ENCODE measurements at places on chromosomes 11 and 22.

- DNase-seq, result peak; percentile 76
Observed at GRCh38 chr11:30346068-30346688, 23.3 kb downstream of the ARL14EP start.

DNA sequence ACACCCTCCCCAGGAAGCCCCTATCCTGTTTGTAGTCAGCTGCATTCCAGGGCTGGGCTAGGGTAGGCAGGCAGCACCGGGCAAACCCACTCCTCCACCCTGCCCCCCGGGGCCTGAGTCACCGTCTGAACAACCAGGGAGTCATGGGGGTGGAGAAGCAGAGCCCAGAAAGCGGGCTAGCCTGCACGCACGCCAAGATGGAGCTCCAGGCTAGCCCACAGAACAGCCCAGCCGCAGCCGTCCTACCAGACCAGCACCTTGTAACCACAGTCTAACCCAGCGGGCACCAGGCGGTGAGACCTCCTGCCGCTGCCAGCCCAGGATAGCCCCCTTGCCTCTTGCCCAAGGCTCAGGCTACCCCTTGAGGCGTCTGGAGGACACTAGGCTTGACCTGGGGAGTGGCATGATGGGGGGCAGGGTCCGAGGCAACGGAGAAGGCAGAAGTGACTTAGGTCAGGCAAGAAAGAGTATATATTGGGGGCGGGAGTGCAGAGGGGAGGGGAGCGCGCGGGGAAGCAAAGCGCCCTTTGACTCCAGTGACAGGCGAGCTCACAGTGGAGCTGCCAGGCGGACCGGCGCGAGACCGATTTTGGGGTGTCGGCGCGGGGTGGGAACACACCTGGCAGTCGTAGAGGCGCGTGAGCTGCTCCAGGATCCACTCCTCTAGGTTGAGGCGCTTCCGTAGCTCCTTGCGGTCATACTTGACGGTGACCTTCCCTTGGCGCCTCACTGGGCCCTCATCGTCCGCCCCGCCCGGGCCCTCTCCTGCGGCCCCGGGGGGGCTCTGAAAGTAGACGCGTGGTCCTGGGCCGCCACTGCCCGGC lies 734 bp downstream of the PPP1R14B start:
- no peak for DNase-seq

DNA sequence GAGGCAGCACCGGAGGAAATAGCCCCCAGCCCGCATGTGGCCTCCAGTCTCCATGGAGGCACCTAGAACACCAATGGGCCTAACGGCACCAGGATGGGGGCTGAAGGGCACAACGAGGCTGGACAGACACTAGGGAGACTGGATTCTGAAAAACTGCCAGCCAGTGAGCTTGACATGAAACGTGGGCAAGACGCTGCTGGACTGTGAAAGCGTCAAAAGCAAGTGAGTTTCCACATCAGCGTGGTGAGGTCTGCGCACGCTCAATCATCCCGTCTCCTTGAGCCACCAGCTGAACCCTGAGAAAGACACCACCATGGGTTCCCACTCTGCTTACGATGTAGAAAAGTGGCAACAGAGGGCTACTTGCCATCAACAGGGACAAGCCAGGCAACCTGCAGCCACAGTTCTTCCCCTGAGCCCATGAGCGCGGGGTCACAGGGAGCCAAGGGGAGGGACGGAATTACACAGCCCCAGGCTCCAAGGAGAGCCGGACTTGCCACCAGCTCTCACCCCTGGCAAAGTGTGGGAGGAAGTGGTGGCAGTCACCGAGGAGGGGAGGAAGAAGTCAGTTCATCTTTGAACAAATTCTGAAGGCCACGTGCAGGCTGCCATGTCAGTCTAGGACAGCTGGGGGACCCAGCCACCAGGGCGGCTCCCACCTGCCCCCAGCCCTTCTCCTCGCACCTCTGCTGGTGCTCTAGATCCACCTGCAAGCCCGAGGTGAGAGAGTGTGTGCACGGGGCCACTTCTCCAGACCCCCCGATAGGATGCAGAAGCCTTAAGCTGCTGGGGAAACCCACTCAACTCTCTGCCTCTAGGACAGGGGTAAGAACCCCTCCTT lies 131.1 kb downstream of the MPPED1 start:
- DNase-seq, result no peak

- DNase-seq, result no peak
Observed at GRCh38 chr11:68200639-68201038, 12.5 kb downstream of the KMT5B start.

- DNase-seq, result peak; percentile 82
Observed at GRCh38 chr22:46010951-46011626, 34.1 kb upstream of the WNT7B start.

DNA sequence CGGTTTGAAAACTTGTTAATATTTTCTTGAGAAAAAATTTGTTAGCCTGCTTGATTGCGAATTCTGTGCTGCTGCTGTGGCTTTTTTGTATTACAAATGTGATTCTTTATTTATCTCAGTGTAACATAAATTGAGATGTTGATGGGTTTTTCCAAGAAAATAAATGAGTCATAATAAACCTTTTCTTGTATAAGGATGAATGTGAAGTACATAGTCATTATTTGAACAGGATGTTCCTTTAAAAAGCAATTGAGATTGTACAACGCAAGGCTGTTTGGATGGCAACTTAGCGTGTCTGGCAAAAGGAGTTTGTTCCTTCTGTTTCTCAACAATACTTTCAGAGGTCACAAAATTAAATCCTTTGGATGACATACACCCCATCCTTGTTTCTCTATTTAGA lies 24.6 kb upstream of the CARD18 start:
- DNase-seq, result no peak

DNA sequence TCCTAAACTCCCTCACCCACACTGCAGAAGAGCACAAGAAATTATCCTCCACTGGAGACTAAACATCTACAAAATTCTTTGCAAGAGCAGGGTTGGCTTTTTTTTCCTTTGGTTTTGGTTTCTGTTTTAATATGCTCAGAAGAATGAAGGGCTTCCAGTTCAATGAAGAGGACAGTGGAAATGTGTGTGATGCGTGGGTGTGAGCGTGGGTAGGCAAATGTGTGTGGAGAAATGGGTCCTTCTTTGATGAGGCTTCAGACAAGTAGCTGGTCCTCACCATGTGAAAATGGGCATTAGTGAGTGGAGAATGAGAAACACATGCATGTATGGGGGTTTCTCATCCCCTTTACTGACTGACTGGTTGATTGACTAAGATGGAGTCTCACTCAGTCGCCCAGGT lies 263.3 kb upstream of the SYN3 start:
- DNase-seq, result no peak

DNA sequence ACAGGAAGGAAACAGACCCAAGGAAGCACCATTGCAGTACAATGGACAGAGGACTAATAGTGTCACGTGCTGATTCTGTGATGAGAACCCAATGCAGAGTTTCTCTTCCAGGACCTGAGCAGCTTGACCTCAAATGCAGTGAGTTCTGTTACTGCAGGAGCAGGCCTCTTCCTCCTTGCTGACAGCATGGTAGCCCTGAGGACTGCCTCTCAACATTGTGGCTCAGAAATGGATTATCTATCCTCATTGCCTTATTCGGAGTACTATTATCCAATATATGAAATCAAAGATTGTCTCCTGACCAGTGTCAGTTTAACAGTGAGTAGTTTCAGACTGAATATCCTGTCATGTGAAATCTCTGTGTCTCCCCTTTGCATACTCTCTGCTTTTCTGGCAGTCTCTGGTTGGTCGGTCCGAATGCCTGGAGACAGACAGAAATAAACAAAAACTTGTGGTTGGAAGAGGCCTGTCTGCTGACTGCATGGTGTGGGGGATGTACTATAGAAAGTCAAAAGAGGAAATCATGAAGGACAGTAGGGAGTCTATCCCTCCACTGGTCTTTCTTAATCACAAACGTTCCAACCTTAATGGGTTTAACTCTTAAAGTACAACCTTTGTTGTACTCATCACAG lies 6.9 kb upstream of the MS4A14 start:
- DNase-seq, result peak; percentile 52

DNA sequence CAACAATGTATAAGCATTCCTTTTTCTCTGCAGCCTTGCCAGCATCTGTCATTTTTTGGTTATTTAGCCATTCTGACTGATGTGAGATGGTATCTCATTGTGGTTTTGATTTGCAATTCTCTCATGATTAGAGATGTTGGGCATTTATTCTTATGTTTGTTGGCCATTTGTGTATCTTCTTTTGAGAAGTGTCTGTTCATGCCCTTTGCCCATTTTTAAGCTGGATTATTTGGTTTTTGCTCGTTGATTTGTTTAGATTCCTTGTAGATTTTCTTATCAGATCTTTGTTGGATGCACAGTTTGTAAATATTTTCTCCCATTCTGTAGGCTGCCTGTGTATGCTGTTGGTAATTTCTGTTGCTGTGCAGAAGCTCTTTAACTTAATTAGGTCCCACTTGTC lies 259.6 kb upstream of the SESN3 start:
- DNase-seq, result no peak

DNA sequence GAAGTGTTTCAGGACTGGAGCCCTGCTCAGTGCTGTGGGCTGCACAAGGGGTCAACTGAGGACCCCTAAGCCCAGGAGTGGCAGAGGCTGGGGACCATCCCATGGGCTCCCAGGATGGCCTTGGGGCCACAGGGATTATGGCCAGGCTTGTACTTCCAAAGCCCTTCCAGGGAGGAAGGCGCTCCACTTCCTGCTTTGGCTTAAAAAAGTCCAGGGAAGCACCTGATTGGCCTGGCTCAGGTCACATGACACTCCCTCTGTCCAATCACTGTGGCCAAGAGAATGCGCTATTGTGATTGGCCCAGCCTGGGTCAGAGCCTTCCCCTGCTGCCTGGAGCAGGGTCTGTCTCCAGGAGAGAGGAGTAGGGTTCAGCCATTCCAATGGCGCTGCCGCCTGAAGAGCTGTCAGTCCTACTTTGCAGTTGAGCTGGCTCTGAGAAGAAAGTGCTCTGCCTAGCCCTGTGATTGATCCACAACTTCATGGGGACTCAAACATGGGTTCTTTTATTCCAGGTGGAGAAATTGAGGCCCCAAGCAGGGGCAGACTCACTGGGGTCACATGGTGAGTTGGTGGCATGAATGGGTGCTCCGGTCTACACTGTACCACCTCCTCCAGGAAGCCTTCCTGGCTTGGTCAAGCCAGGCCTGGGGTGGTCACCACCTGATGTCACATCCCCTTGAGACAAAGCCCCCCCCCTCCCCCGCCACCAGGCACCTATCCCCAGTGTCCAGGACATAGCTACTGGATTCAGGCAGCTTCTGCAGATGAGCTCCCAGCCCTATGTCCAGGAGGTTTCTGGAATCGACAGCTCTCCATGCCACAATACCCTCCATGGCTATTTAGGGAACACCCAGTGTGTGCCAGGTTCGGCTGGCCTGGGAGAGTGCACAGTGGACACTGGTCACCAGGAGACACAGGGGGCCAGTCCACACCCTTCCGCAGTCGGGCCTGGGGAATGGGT lies 48.2 kb downstream of the RTN4R start:
- DNase-seq, result no peak

DNA sequence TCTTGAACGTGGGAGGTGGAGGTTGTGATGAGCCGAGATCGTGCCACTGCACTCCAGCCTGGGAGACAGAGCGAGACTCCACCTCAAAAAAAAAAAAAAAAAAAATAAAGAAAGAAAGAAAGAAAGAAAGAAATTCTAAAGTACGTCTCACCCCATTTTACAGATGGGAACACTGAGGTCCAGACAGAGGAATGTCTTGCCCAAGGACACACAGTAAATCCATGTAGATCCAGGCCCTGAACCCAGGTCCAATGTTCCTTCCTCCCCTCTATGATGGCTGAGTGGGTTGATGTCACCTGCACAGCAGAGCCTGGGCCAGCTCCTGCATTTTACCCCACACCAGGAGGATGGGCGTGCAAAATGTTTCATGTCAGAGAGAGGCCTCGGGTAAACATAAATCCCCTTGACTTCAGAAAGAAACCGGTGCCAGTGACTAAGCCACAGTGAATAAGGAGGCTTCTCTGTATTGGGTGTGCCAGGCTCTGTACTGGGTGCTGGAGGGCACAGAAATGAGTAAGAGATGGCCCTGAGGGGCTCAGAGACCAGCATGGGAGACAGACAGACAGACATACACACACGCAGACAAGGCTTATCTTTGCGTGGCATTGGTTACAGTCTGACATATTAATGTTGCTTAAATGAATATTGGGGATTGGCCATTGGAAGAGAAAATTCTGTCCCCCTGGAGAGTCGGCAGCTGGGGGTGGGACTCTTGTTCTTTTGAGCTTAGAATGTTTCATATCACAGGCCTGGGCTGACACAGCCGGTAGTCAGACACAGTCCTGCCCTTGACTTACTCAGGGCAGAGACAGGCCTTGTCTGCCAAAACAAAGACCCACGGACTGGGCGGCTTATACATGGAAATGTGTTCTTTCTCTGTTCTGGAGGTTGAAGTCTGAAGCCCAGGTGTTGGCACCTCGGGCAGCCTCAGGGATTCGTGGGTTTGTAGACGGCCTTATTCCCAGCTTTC lies 105.4 kb downstream of the MIAT start:
- DNase-seq, result no peak

DNA sequence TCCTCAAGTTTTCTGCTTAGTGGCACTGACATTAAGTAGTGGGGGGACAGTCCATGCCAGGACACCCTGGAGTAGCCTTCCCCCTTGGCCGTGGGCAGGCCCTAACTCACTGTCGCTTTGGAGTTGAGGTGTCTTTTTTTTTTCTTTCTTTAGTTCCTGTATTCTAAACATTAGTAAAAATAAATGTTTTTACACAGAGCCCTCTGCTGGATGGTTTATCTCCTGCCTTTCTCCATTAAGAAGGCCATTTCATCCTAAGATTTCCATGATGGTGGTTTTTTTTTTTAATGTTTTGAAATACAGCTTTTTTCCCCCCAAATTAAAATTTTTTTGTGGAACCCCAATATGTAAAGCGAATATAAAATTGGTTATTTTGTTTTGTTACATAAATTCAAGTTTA lies 1.8 kb upstream of the TIGD3 start:
- DNase-seq, result peak; percentile 39

DNA sequence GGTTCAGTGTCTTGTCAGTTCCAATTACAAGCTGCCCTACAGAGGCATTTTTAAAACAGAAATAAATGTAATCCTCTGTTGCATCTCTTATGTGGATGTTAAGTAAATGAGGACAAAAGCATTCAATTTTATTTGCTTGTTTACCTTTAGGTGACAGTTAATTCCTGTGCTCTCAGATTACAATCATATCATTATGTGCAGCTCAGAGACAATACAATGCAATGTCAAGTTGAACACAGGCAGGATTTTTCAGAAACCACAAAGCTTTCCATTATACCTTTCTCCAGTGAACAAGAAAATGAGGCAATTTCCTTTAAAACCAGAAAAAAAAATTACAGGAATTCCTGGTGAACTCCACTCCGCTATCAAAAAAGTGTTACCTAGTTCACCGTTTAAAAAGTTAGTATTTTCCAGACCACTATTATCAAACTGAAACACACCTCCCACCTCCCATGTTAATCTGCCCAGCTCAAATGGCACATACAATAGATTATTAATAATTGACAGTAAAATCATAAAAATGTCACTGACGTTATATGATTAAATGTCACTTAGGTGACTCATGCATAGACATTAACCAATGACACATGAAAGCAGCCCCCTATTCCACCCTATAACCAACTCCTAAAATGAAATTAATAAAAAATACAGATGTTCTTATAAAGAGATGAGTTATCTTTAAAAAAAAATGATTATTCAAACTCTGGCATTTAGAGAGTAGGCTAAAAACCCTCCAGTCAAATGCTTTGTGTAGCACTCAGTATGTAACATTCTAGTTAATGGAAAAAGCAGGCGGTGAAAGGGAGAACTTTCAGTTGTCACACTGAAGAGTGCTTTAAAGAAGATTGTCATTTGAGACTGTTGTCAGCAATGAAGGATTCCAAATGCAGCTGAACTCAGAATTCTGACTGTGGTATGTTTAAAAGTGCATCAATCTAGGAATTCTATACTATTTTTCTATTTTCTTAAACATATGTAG lies 98.6 kb downstream of the MUC15 start:
- peak; percentile 53 for DNase-seq

GRCh38 chr11:96155627-96156378 lies 187.2 kb downstream of the MAML2 start:
- DNase-seq, result peak; percentile 74

- no peak for DNase-seq
Observed at GRCh38 chr11:81839016-81839415, 894.6 kb downstream of the FAM181B start.

All from pons (tissue), 1 donor.